ENCODE measurements at places on chromosomes 1 and 21.

GRCh38 chr1:81007024-81007423, 793.7 kb upstream of the ADGRL2 start:
- DNase-seq: no peak

- no peak for DNase-seq
These were observed 570 bp upstream of the NEK7 start for GRCh38 chr1:198156111-198156744.

DNA sequence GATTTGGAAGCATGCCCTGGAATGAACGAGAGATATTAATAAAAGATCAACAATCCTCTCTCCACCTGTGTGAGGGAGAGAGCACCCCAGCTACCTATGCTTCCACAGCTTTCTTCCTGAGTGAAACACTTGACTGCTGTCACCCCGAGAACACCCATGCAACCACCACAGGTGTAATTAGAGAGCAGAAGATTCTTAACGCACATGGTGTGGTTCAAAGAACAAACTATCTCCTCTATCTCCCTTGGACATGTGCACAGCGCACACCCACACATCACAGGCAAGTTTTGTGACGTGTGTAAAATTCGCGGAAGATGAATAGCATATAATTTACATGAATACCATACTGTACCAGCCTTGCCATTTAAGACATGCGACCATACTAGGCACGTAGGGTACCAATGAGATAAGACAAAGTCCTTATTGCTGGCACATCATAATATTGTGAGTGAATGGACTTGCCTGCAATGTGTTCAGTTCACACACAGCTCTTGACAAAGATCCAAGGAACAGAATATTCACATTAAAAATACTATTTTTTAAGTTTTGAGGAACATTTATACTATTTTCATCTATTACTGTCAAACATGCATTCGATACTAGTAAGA, 11.6 kb downstream of the ERRFI1 start:
- no peak for DNase-seq

GRCh38 chr1:213864091-213864490, 123.7 kb upstream of the PROX1 start:
- DNase-seq: no peak

- no peak for DNase-seq
These were observed 73.9 kb upstream of the VTCN1 start for GRCh38 chr1:117284399-117285215.

DNA sequence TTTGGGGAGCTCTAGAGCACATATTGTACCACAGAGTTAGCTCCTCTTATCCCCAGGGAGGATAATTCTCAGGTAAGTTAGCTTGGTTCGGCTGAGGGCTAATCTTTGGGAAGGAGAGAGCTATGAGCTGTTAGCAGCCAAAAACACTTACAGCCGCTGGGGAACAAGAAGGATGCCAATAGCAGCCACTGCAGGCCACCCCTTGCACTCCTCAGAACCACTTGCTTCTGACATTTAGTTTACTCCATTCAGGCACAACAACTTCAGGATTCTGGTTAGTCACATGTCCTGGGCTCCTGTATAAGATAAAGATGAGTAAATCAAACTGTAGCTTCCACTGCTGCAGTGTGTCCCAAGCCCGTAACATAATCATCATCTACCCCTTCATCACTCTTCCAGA, 212.6 kb upstream of the ADGRL2 start:
- no peak for DNase-seq

DNA sequence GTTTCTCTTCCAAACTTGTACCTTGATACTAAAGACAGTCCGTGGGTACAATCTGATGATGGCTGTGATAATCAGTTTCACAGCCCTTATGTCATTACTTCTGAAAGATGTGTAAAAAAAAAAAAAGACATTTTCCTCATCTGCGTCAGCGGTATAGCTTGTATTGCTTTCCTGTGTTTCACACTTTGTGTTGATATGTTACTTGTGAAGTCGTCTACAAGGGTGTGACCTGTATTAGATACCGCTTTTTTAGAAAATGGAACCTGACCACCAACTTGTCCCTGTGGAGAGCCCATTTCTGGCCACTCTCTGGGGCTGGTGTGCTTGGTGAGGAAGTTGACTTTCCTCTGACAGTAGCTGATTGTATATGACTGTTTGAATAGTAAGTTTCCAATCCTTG, 50.5 kb downstream of the PEX14 start:
- DNase-seq: no peak

GRCh38 chr1:160734301-160734700, 4.7 kb upstream of the SLAMF7 start:
- no peak for DNase-seq

DNA sequence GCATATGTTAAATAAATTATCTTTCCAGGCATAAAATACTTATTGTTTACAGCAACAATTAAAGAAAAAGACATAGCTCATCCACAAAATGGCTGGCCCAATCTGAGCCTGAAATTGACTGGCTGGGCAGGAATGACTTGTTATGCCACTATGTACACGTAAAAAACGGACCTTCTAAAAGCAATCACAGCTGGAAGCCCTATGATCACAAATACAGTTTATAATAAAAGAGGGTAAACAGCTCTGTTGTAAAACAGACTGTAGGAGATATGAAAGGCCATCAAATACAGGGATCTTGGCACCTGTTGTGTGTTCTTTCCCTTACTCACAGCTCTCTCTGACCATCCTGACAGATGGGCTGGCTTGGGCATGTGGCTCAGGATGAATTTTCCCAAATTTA, 70.5 kb upstream of the DMRTA2 start:
- no peak for DNase-seq

DNA sequence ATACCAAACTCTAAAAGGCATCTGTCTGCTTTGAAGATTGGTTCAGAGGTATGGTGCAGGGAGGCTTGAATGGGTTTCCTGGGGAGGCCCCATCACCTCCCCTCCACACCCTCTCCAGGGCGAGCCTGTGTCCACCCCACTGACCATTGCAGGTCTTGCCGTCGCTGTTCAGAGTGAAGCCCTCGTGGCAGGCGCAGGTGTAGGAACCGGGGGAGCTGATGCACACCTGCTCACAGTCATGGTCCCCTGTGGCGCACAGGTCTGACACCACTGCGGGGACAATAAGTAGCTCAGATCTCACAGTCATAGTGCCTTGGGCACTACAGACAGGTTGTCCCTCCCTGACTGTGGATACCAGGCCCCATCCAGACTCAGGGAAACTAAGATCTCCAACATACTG, 6.7 kb downstream of the MATN1 start:
- no peak for DNase-seq

GRCh38 chr1:7491109-7491817, 279.8 kb upstream of the VAMP3 start:
- no peak for DNase-seq

DNA sequence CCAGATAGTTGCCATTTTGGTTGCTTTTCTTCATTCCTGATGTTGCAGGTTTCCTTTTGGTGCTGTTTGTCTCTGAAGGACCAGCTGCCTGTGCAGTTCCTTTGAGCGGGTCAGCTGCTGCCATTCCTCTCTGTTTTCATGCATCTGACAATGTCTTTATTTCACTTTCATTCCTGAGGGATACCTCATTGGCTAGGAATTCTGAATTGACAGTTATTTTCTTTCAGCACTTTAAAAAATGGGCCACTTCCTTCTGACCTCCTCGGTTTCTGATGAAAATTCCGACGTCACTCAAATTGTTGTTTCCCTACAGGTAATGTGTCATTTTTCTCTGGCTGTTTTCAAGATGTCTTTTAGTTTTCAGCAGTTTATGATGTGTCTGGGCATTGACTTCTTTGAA, 24.8 kb downstream of the CCSAP start:
- no peak for DNase-seq

- no peak for DNase-seq
These were observed 88.8 kb downstream of the STUM start for GRCh38 chr1:226637147-226637935.

- DNase-seq: no peak
These were observed 148.0 kb downstream of the GALNT2 start for GRCh38 chr1:230215031-230215430.

DNA sequence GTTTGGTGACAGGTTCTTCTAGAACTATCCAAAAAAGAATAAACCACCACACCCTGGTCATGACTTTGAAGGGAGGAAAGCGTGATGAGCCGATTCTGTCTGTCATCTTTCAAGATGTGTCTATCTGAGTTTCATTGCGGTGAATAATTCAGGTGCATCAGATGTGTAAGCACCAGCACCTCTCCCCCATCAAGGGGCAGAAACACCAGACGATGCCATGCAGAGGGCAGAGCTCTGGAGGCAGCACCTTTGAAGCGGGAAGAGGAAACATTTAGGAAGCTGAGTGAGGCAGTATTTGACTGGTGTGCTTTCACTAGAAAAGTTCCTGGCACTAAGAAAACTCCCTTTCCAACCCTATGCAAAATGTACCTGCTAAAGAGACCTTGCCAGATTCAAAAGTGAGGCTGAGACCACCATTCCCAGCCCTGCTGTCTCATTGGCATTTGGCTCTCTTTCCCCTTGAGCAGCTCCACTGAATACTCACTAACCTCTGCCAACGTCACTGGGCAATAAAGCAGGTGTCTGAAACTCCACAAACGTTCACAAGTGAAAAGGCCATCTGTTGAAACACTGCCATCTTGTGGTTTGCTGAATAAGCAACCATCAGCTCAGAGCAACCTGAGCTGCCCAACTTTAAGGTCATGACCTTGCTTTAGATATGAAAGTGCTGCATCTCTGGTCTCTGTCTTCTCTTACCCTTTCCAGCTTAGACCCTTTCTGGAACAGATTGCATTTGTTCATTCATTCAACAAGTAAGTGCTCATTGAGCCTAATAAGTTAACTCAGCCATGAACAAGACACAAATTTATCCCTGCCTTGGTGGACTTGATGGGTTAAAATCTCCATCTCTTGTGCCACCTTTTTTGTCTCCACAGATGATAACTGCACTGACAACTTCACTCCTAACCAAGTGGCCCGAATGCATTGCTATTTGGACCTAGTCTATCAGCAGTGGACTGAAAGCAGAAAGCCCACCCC, 228.6 kb downstream of the PAPPA2 start:
- DNase-seq: no peak

DNA sequence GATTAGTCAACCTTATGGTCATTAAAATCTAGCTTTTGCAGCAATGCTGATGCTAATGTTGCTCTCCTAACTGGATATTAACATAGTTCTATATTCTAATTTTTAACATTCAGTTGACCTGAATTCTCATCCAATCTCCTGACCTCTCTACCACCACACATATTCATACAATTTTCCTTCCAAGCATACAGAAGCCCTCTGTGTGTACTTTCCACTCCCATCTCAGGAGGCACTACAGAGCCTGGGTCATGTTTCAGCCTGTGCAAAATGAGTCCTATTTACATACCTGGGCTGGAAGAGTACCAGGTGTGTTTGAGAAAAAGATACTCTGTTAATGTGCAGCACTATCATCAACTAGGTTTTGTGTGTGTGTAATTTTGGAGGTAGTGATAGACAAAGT, 486.3 kb downstream of the NEGR1 start:
- no peak for DNase-seq

GRCh38 chr1:182286761-182287160, 104.8 kb downstream of the GLUL start:
- DNase-seq: no peak

- no peak for DNase-seq
These were observed 121.7 kb downstream of the KIF26B start for GRCh38 chr1:245276445-245276844.

DNA sequence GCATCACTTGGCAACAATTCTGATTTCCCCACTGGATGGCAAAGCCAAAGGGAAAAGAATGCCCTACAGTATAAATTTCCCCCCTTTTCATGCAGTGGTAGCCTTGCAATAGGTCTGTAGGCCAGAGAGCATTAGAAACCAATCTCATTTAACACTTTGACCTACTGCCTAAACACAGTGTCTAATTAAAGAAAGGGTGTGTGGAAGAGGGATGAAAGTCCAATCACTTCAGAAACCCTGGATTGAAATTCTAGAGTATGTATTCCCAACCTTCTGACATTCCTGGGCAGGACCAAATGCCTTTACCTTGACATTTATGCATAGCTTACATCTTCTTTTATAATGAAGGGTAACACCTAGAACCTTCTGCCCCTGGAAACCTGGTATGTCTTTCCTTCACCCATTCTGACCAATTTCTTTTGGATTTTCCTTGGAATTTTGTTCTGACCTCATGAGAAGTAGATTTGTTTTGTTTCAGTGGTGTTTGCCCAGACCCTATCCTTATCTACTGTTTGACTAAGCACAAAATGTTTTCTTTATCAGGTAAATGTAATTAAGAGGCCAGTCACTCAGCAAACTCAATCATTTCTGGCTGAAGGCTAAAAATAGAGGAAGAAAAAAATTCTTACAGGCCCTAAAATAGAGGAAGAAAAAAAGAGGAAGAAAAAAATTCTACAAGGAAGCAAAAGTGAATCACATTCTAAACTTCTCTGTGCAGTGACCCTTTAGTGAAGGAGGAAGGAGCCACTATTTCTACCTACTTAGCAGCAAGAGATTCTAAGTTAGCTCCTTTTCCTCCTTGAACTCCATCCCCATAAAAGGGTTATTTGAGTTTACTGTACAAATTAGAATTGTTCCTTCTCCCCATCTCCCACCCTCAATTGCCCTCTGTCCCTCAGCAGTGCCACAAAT, 129.5 kb upstream of the DSCAM start:
- no peak for DNase-seq

GRCh38 chr1:154213274-154213673, 7.1 kb upstream of the CFAP141 start:
- DNase-seq: no peak

DNA sequence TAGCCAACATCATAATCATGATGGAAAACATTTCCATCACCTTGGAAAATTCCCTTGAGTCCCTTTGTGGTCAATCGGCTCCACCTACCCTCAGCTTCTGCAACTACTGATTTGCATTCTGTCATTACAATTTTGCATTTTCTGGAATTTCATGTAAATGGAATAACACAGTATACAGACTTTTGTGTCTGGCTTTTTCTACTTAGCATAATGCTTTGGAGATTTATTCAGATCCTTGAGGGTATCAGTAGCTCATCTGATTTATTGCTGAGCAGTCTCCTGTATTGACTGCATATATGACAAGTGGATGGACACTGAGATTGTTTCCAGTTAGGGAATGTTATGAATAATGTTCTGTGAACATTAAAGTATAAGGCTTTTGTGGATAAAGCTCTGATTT, 358.3 kb downstream of the USP25 start:
- no peak for DNase-seq

DNA sequence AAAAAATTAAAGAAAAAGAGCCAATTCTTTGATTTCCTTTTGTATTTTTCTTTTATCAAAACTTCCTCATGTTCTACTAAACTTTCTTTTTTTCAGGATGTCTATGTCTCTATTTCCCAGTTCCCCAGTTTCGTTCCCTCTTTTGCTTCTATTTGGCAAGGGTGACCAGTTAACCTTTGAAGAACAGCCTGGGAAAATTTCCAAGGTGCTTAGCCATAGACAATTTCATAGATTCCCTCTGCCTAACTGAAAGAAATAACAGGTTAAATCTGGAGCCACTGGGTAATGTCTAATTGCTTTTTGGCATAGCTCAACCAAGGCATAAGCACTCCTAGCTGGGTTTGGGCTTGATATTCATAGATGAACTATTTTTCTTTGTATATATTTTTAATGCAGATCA, 272.3 kb downstream of the ADGRL2 start:
- no peak for DNase-seq

DNA sequence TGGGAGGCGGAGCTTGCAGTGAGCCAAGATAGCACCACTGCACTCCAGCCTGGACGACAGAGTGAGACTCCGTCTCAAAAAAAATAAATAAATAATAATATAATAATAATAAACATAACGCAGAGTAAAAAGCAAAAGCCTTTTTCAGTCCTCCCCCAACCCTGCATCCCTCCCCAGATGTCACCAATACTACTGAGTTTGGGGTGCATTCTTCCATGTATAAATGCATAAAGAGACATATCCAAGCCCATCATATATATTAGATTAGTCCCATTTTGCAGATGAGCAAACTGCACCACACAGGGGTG, 930 bp upstream of the ADAMTSL4 start:
- DNase-seq: no peak

GRCh38 chr1:162956922-162957321, 95.9 kb upstream of the CCDC190 start:
- DNase-seq: no peak

All from GM12891 (cell line).